Stimulated activated CD8-positive, alpha-beta memory T cell treated with anti-CD3 and anti-CD28 coated beads, Interleukin-7, amount 100 ng/mL, for 48 hours (primary cell): ENCODE measurements at places on chromosomes 7 and 10.

DNA sequence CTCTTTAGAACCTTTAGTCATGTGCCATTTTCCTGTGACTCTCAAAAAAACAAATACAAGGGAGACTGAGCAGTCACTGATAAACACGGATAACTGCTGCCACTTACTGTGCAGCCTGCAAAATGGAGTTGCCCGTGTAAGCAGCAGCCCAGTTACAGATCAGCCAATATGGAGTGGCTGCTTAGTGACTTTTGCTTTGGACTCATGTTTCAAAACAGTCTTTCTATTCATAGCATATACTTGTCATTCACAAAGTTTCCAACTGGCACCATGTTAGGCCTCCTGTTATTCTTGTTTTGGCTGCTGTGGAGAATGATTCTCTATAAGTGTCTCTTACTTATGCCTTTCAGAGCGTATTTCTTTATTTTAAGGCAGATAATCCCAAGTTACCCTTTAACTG lies 3.0 kb downstream of the FAM204A start:
- DNase-seq: no peak

GRCh38 chr7:16594061-16594460 lies 51.5 kb downstream of the ANKMY2 start:
- DNase-seq: no peak

DNA sequence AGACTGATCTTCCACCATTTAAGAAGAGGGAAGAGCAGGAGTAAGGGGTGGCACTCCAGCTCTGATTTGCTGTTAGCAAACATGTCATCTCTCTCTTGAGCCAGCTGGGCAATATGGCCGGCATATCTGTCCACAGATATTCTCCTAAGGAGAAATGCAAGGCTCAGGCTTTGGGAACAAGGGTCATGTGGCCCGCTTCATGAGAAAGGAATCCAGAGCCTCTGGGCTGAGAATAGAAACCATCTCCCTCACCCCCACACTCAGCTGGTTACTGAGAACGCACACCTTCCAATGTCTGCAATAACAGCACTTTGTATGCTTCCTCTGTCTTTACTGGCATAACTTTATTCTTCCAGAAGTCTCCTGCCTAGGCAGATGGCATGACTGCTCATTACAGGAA lies 171.2 kb downstream of the ELMO1 start:
- DNase-seq: no peak

DNA sequence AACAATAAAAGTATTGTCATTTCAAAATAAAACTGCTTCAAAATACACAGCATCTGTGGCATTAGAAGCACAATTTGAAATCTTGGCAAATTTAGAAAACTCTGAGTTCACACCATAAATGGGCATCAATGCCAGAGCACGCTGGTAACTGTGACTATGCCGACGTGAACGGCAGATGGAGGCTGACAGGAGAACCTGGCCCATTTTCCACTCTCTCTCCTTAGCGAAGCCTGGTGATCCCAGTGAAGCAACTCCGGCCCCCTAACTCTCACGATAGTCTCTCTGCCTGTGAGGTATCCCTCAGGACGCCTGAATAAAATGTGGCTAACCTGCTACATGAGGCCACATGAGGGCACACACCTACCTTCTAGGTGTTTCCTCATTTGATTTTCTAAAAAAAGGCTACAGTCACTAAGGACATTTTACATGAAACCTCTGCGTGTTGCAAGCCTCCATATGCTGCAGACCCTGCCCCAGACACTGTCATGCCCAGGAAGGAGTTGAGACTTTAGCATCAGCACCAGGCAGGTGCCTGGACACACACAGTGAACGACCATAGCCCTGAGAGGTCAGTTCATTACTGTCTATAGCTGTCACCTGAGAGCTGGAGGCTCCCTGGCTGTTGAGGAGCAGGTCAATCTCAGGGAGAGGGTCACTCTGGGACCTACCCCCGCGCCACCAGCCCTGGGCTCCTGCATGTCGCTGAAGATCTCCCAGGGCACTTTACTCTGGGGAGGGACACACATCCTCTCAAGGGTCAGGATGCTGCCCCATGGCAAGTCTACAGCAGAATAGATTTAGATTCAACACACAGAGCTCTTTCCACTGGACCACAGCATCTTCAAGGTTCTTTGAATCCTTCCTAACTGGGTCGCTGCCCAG lies 62.9 kb upstream of the CAMK2B start:
- no peak for DNase-seq

GRCh38 chr10:72814099-72814790 lies 79.3 kb upstream of the OIT3 start:
- DNase-seq: no peak

DNA sequence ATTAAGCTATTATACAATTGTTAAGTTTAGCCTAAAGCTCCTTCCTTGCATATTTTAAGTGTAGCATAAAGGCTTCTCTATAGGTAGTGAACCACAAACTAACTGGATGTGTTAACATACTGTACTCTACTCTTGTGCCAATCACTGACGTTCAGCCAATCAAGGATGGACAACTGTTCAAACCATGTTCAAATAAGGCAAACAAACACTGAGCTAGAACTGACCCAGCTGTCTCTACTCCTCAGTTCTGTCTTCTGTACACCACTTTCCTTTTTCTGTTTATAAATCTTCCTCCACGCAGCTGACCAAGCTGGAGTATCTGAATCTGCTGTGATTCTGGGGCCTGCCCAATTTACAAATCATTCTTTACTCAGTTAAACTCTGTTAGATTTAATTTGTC lies 188.7 kb upstream of the MBL2 start:
- DNase-seq: no peak

DNA sequence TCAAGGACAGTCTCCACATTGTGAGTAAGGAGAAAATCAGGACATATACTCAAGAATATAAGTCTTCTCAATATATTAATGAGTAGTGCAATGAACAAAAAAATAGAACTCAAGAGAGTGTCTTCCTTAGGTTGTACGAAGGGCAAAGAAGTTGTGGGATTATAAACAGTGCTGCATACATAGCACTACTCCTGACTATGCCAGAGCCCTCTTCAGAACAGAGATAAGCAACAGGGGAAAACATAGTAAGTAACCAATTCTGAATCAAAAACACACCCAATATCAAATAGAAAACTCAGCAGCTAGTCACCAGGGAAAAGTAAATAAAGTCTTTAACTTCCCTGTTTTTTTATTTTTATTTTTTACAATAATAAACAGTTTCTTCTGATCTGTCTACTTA lies 10.6 kb downstream of the ARHGAP21 start:
- DNase-seq: no peak

DNA sequence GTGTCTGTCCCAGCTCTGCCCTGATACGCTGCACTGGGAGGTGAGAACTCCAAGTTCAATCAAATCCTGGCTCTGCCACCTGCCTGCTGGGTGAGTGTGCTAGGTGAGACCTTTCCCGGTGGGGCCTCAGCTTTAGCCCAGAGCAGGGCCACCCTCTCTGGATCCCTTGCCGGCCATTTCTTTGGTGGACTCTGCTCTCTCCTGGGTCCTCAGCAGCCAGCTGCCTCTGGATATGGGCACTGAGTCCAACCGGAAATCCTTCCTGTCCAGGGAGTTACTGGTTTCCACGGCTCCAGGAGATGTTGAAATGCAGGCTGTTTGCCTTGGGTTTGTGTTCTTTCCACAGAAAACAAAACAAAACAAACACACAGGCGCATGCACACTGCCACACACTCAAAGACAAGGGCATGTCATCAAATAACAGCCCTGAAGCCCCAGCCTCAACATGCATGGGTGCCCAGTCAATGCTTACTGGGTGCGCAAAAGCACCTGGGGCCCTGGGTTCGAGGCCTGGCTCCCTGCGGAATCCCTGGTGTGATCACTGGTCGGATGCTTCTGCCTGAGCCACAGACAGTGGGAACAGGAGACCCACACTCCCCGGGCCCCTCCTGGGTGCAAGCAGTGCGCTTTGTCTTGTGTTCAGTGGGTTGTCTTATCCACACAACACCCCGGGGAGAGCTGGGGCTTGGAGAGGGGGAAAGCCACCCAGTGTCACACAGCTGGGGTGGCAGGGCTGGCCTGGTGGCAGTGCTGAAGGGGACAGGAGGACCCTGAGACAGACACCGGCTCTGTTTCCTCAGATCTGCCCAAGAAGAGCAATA lies 33.1 kb downstream of the PPIF start:
- DNase-seq: no peak

DNA sequence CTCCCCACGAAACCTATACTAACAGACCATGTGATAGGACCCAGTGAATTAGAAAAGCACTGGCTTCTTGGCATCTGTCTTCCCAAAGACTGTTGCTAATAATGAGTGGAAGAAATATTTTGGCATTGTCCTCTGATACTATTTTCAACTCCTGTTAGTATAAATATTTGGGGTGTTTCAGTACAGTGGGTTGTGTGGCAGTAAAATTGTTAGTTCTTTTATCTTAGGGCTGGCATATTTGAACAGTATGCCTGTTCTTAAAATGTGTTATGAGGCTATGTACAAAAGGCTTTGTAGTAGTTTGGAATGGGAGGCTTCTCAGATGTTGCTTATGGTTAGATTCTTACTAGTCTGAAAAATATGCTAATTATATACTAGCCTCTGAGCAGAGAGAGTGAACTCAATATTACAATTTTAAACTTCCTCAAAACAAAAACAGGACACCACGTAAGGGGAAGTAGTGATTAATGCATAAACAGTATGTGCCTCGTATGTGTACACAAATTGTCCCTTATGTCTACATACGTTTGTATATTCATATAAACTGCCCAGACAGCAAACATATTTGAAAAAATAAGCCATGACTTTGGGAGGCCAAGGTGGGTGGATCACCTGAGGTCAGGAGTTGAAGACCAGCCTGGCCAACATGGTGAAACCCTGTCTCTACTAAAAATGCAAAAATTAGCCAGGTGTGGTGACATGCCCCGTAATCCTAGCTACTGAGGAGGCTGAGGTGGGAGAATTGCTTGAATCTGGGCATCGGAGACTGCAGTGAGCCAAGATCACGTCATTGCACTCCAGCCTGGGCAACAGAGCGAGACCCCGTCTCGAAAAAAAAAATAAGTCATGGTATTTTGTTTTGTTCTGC lies 115.4 kb downstream of the ARID5B start:
- no peak for DNase-seq

DNA sequence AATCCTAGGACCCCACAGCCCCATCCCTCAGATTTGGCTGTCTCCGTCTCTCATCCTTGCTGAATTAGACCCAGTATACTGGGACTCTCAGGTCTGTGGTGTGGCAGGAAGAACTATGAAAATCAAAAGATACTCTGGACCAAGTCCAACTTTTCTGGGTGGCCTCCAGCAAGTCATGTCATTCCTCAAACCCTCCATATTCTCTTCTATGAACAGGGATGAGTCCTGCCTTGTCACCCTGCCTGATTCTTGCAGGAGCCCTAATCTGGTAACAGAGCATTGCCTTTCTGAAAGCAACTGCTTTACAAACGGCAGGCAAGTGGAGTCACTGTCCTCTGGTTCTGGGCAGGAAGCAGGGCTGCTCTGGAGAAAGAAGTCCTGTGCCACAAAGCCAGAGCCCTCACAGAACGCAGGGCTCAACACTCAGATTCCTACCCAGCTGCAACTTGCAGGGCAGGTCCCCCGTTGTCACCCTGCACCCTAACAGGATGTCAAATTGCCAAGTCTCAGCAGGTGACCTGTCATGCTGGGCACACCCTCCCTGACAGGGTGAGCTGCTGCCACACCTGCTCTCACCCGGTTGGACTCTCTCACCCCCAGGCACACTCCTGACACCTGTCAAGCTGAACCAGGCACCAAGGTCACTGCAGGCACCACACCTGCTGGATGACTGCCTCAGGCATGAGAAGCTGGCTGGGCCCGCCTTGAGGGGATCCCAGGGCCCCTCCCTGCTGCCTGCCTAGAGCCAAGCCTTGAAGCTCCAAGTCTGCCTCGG lies 227.7 kb downstream of the KCNMA1 start:
- DNase-seq: no peak

DNA sequence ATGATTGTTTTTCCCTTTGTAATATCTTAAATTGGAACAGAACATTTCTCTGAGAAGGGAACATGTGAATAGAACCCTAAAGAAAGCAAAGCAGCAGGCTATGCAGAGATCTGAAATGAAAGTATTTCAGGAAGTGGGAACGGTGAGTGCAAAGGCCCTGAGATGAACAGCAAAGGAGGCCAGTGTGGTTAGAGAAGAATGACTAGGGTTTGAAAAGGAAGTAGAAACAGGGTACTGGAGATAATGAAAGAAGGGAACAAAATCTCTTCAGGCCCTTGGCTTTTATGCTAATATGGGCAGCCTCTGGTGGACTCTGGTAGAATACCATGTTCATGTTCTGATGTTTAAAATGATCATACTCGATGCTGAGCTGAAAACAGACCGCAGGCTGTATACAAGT lies 22.2 kb downstream of the ARHGAP21 start:
- no peak for DNase-seq

- DNase-seq: no peak
Observed at GRCh38 chr10:69503001-69503895, 52.0 kb downstream of the TSPAN15 start.

- DNase-seq: no peak
Observed at GRCh38 chr7:95011995-95012394, 104.6 kb downstream of the PPP1R9A start.

DNA sequence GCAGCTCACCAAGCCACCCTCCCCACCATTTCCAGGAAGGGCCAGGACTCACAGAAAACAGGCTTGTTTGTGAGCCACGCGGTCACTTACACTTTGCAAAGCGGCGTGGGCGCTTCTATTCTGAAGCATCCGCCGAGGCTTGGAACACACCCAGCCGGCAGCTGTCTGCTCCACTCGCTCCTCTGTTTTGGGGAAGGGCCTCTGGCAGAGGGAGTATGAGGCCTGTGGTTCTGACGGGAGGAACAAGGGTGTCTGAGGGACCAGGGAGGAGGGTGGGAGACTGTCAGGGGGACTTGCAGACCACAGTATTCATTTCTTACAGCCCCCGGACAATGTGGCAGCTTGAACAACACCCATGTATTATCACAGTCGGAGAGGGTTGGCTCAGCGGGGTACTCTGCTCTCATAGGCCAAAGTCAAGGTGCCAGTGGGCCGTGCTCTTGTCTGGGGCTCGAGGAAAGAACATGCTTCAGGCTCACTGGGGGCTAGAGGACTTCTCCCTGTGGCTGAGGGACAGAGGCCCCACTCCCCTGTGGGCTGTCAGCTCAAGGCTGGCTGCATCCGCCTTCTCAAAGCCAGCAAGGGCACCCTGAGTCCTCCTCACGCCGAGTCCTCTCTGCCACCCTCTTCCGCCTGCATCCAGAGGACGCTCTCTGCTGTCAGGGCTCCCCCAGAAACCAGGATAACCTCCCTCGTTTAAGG lies 60.4 kb upstream of the FAM20C start:
- no peak for DNase-seq

- DNase-seq: no peak
Observed at GRCh38 chr7:87507446-87507845, 32.0 kb upstream of the ABCB4 start.

GRCh38 chr7:37930226-37930948 lies 9.9 kb downstream of the EPDR1 start:
- no peak for DNase-seq
